ENCODE measurements at places on chromosomes 7 and 10.

DNA sequence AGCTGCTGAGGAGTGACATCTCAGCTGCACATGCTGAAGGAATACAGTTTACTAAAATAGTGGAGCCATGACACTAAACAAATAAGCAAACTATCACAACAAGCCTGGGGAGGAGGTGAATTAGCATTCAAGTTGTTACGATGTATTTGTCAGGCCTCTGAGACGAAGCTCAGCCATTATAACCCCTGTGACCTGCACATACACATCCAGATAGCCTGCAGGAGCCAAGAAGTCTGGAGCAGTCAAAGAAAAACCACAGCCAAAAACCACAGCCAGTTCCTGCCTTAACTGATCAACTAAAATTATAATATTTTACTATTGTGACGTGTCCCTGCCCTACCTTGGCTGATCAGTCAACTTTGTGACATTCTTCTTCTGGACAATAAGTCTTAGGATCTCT is 68.6 kb downstream of the NSUN6 start:
- no peak for DNase-seq

DNA sequence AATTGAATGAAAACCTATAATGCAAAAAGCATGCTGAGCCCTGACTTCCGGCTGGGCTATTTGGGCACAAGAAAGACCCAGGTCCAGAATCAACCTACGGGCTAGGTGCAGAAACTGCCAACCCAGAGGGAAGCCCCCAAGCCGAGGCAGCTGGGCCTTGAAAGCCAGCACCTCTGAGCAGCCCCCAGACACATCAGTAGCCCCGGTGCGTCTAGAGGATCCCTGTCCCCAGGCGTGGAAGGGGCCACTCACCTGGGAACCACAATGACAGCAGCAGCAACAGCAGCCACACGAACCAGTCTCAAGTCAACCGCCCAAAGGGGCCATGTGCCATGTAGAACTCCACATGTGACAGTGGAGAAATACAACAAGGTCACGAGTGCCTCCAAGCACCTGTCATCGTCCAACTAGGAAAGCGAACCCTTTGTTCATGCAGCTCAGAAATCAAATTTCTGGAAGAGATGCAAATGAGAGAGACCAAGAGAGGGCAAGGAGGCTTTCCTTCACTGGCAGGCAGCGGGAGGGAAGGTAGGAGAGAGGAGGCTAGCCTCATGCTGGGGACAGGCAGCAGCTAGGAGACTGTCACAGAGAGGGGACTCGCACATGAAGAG is 57.5 kb upstream of the CHST15 start:
- DNase-seq, result no peak

- no peak for DNase-seq
Observed at GRCh38 chr7:31785101-31785500, 98.1 kb downstream of the PPP1R17 start.

GRCh38 chr10:126511917-126512479 is 123.7 kb upstream of the ADAM12 start:
- no peak for DNase-seq

DNA sequence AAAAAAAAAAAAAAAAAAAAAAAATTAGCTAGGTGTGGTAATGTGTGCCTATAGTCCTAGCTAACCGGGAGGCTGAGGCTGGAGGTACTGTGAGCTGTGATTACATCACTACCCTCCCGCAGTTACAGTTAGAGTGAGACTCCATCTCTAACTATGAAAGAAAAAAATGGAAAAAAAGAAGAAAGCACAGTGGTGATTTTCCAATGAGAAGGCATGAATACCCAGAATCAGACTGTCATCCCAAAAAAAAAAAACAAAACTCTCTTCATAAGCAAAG is 269.9 kb upstream of the MKLN1 start:
- no peak for DNase-seq

- DNase-seq, result no peak
Observed at GRCh38 chr7:363626-364025, 73.7 kb downstream of the FOXL3 start.
